Left lung (tissue), 14 donors: ENCODE measurements at places on chromosomes 6 and 20. TPM values are rescaled to one million over a fixed set of nuclear protein-coding genes. Genes with fewer than 3 reads are reported as not detected.

DNA sequence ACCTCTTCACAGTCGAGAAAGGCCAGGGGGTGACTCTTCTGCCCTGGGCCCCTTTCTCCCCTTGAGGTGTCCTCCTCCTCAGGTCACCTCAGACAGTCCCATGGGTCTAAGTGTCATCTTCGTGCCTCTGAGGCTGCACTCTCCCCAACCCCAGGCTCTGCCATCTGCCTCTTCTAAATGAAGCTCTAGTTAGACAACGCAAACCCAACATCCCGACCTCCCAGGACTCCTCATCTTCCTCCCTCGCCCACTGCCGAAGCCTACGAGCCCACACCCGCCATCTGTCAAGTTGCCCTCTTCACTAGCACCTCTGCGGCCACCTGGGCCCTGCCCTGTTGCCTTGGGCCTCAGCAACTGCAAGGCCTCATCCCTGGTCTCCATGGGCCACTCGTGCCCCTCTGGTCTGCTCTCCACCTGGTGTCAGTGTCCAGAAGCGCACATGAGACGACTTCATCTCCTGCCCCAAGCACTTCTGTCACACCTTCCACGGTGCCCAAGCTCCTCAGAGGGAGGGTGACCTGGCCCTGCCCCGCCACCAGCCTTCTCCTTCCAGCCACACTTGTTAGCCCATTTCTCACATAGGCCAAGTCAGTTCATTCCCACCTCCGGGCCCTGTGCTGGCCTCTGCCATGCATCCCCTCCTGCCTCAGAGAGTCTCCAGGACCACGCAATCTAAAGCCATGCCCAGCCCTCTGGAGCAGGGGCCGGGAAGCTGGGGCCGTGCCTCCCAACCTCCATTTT is 53.8 kb downstream of the RRBP1 start:
- no peak for DNase-seq

- no peak for DNase-seq
These were observed 291.4 kb downstream of the PLCB1 start for GRCh38 chr20:8423482-8423881.

GRCh38 chr6:147849401-147850330 is 341.2 kb downstream of the SAMD5 start:
- DNase-seq, result peak; percentile 82

GRCh38 chr6:50653253-50653652 is 60.1 kb upstream of the TFAP2D start:
- DNase-seq, result no peak

- DNase-seq, result no peak
These were observed 270.9 kb upstream of the SULF2 start for GRCh38 chr20:48056218-48056617.

- no peak for DNase-seq
These were observed 56.5 kb downstream of the ARMC2 start for GRCh38 chr6:108904741-108905140.

DNA sequence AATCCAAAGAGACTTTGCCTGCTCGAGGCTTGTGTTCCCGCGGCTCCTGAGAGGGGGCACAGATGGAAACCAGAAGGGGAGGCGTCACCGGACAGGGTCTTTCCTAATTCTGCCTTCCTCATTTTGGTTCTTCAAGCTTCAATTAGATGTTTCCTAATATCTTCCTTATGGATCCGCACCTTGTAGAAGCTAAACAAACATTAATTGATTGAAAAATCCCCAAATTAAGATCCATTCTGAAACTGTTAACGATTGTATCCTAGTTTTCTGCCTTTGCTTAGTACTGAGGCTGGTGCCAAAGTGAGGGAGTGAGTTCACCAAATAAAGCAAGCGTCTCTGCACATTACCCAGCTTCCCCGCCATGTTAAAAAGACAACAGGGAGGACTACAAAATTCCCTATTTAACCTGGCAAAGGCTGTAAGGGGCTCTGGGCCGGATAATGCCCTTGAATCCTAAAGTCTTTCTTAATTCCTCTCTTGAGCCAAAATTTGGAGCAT is 123.2 kb downstream of the GPX5 start:
- DNase-seq, result no peak

DNA sequence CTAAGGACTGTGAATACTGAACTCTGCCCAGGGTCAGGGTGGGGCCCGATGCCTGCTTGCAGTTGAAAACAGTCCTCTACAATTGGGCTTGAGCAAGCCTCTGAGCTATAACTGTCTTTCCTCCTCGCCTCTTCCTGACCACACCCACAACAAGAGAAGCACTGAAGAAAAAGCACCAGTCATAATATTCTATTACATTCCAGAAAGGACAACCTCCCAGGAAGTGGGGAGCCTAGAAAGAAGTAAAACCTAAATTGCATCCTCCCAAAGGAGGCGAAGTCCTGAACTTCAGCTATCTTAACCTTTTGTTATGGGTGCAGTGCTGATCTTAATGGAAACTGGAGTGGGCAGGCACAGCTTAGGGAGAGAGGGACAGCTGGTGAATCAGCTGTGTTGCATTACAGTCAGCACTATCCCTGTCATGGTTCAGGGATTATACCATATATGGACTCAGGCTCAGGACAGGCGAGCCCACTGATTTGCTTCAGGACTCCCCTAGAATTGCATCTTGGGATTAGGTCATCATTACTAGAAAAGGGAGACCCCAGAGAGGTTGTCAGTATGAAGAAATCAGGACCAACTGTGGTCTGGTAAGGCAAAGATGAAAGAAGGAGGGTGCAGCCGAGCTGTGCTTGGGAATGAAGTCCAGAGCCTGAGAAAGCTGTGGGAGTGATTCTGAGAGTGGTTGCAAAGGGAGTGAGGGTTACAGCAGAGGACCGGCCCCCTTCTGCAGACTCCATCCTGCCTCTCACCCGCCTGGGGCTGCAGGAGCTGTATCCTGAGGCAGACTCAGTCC is 18.3 kb upstream of the TRAM2 start:
- peak; percentile 75 for DNase-seq

- DNase-seq, result no peak
These were observed 19.8 kb upstream of the LMBRD1 start for GRCh38 chr6:69816569-69816968.

DNA sequence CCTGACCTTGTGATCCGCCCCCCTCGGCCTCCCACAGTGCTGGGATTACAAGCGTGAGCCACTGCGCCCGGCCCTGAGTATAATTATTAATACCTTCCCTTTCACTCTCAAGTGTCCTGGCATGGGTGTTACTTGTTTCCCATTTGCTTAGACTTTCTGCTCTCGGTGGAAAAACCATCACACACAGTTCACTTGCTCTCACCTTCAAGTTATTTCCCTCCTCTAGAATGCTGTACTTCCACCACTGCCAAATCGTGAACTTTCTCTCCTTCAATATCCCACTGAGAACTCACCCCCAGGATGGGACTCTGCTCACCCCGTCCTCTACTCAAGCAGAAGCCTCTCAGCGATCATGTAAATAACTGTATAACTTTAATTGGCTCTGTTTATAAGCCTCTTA is 4.6 kb upstream of the HIVEP1 start:
- no peak for DNase-seq

DNA sequence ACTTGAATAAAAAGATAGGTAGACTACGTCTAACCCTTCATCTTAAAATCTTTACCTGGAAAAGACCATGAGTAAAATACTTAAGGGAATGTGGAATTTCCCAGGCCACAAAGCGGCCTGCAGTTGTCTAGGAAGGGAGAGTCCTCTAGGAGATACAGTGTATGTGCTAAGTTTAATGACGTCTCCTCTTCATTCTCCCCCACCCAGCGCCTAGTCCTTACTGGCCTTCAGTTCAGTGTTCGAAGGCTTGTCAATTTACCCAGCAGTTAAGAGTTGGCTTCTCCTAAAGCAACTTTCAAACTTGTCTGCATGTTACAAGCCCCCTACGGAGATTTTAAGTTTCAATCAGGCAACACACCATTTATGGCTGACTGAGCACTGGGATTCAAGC is 35.2 kb downstream of the HFE start:
- no peak for DNase-seq

- no peak for DNase-seq
These were observed 24.4 kb downstream of the PLCB1 start for GRCh38 chr20:8156235-8157079.

- no peak for DNase-seq
These were observed 14.4 kb upstream of the GJE1 start for GRCh38 chr6:142118328-142118727.

GRCh38 chr6:106974999-106975737 is 639 bp upstream of the CD24 start:
- DNase-seq, result peak; percentile 34

DNA sequence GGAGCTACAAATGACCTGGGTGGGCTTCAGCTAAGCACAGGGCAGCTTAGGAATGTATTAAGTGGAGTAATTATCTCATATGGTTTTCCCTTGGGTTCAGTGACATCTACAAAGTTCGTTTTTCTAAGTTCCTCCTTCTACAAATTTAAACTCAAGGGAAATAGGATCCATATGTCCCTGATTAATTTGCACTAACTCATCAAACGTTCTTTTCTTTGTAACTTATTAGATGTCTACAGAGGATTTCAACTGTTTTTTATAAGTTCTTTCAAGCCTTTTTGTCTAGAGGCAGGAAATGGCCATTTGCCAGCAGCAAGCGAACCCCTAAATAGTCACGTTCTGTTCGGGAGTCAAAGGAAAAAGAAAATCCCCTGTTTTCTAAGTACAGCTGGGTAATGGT is 1060.3 kb downstream of the KIF16B start:
- no peak for DNase-seq

DNA sequence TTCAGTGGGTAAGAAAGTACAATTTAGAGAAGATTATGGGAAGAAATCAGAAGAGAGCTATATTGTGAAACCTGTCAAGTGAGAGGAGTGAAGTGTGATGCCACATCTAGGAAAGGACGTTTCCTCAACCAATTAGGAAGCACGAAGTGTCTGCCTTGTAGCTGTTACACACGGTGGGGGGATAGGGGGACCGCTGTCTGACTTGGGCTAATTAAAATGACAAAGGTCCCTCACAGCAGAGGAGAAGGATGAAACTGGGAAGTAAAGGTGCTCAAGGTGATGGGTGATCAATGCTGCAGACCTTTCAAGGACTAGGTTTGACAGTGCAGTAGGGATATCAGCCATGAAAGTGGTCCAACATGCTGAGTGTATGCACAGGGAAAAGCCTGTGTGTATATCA is 181.1 kb upstream of the PRSS16 start:
- no peak for DNase-seq

DNA sequence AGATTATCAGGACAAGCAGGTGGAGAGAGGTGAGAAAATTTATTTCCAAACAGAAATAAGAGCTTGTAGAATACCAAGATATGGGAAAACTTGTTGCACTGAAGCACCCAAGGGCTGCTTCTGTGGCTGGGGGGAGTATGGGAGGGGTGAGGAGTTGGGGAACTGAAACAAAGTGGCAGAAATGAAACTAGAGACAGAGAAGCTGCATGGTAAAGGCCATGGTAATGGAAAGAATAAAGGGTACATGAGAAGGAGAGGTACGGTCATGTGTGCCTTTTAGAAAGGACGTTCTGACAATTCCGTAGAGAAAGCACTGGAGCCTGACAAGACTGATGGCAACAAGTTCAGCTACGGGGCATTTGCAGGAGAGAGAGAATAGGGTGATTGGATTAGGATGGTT is 51.6 kb upstream of the RIN2 start:
- DNase-seq, result no peak

GRCh38 chr6:157597461-157598312 is 216.7 kb downstream of the ZDHHC14 start:
- DNase-seq, result peak; percentile 72

DNA sequence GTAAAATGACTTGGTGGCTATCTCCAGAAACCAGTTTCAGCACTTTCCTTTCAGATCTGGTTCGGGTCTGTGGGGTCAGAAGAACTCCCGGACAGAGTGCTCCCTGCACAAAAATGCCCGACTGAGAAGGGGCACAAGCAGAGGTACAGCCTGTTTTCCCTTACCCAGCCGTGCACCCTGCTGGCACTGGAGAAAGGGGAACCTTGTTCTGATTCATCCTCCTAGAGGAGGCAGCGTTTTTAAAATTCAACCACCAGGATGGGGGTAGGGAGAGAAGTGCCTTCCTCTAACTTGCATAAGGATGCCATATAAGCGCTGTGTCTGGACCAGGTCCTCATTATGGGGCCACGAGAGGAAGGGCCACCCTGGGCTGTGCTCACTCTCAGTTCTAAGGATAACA is 17.6 kb downstream of the RIMS4 start:
- DNase-seq, result no peak

- no peak for DNase-seq
These were observed 334.8 kb downstream of the UTRN start for GRCh38 chr6:144619966-144620365.

- peak; percentile 56 for DNase-seq
These were observed 917 bp upstream of the TEAD3 start for GRCh38 chr6:35497571-35498421.

GRCh38 chr20:20765696-20766365 is 53.4 kb upstream of the RALGAPA2 start:
- peak; percentile 83 for DNase-seq

DNA sequence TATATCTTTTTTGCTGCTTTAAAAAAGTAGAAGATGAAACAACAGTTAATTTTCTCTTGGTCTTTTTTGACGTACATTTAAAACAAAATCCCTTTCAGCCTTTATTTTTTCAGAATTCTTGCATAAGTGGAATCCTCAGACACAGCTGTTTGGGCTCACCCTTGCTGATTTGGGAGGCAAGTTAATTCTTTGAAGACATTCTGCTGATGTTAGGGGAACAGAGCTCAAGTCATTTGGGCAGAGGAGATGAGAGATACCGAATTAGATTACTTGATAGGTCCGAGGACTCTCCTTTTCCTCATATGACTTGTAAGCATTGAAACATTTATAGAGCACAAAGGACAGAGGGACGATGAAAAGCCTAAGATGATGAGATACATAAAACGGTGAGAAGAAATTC is 567.9 kb upstream of the CITED2 start:
- DNase-seq, result no peak

The NNAT gene
- polyA plus RNA-seq, result 45.4 TPM

The PDE10A gene
- polyA plus RNA-seq, result 7.4 TPM

The FKBP5 gene
- polyA plus RNA-seq, result 18.5 TPM

The PPP1R3G gene
- 1.0 TPM for polyA plus RNA-seq

The POPDC3 gene
- polyA plus RNA-seq, result 0.93 TPM

The PHACTR2 gene
- 54.5 TPM for polyA plus RNA-seq

The CYB5R4 gene
- 10.9 TPM for polyA plus RNA-seq

The NKAPL gene
- polyA plus RNA-seq, result 1.0 TPM

The RBPJL gene
- not detected for polyA plus RNA-seq

The RAD21L1 gene
- not detected for polyA plus RNA-seq

The MYCT1 gene
- polyA plus RNA-seq, result 33.4 TPM

The ZBTB12 gene
- polyA plus RNA-seq, result 20.9 TPM

The ZC3H12D gene
- polyA plus RNA-seq, result 0.95 TPM
